Suprapubic skin (tissue), 4 donors: ENCODE measurements at places on chromosomes 6 and 20. TPM values are rescaled to one million over a fixed set of nuclear protein-coding genes. Genes with fewer than 3 reads are reported as not detected.

Gene CCR6
- total RNA-seq, result 1.2 TPM

Gene HAO1
- total RNA-seq, result not detected

Gene MYLK2
- total RNA-seq, result not detected

Gene ULBP2
- 0.76 TPM for total RNA-seq

Gene MUC21
- not detected for total RNA-seq

Gene CDH26
- 2.2 TPM for total RNA-seq

GRCh38 chr6:50380406-50381098, 330.8 kb upstream of the DEFB112 start:
- DNase-seq, result no peak

GRCh38 chr20:56930876-56931275, 301.8 kb downstream of the TFAP2C start:
- DNase-seq, result no peak

DNA sequence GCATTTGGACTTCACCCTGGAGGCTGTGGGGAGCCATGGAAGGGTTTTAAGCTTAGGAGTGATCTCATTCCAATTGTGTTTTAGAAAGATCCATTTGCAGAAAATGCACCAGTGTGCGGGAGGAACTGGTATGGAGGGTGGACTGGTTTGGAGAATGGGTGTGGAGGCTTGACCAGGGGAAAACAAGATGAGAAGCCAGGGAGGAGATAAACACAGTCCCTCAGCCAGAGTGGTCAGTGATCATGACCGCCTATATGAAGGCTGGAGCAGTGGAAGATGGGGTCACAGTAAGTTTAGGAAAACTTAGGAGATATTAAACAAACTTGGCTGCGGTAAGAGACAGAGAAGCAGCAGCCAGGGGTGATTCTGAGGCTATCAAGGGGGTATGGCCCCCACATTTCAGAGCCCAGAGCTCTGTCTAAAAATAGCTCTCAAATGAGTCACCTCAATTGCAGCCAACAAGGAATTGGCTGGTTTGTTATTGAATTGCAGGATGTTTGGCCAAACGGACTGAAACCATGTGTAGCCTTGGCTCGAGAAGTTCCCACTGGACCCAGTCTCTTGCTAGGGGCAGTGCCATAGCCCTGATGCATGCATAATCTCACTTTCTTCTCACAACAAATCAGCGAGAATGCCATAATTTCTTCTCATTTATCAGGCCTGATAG, 159.9 kb upstream of the TOP1 start:
- DNase-seq, result no peak

- no peak for DNase-seq
Measured at GRCh38 chr6:152154559-152155356, 347.3 kb downstream of the ESR1 start.

DNA sequence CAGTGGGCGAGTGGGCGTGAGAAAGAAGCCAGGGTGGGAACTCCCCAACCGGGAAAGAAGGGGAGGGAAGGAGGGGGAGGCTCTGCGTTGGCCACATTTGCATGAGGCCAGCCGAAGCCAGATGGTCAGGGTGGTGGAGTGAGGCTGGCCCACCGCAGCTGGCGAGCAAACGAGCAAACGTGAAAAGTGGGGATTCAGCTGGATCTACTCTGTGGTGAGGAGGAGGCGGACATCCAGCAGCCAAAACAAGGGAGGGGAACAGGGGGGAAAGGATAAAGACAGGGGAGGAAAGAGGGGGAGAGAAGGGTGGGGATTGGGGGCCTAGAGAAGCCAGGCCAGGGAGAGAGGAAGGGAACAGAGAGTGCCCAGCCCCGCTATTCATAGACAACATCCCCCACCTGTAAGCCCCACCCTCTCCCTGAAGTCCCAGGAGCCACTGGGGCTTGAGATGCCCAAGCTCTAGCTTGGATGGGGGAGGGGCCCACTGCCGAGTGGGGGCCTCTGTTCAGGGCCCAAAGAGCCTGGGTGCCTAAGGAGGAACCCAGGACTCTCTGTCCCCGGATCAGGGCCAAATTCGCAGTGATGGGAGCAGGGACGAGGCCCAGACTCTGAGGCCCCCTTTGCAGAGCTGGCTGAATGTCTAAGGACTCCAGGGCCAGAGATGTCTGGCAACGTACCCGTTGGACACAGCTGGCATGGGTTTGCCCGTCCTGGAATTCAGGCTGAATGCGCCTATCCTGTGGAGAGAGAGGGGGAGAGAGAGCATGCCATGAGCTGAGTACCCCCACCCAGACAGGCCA, 45.1 kb downstream of the CPNE5 start:
- DNase-seq, result no peak

- DNase-seq, result no peak
Measured at GRCh38 chr6:84554706-84555105, 209.7 kb downstream of the TBX18 start.

- DNase-seq, result no peak
Measured at GRCh38 chr6:151761851-151762250, 45.6 kb upstream of the ESR1 start.

DNA sequence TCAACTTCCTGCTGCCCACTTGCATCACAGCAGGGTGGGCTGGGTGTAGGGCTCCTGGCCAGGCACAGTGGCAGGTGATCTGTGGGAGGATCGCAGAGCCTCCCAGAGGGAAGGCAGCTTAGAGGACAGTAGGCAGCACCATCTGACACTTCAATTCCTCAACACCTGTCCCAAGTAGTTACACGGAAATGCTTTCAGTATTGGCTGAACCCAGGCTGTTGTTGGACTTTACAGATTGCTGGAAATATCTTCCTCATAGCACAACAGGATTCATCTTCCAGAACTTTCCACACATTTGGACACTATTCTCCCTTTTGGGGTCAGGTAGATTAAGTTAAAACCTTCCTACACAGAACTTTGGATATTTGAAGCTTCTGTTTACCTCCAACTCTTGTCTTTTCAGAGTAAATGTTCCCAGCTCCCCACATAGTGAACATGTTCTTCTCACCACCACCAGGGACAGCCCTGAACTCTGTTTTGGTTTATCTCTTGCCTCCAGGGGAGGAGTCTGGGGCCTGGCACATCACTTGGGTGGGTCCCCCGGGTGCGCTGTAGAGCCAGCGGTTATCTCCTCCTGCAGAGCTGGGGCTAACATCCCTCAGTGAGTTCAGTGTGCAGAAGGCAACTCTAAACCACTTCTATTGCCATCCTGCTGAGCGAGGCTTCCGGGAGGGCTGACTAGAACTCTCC, 3.5 kb upstream of the SLC22A2 start:
- no peak for DNase-seq

- no peak for DNase-seq
Measured at GRCh38 chr6:3205913-3206312, 21.5 kb downstream of the TUBB2B start.

GRCh38 chr20:38890497-38890818, 35.8 kb upstream of the FAM83D start:
- DNase-seq, result no peak
